ENCODE measurements at places on chromosomes 13 and 19. TPM values are rescaled to one million over a fixed set of nuclear protein-coding genes. Genes with fewer than 3 reads are reported as not detected.

DNA sequence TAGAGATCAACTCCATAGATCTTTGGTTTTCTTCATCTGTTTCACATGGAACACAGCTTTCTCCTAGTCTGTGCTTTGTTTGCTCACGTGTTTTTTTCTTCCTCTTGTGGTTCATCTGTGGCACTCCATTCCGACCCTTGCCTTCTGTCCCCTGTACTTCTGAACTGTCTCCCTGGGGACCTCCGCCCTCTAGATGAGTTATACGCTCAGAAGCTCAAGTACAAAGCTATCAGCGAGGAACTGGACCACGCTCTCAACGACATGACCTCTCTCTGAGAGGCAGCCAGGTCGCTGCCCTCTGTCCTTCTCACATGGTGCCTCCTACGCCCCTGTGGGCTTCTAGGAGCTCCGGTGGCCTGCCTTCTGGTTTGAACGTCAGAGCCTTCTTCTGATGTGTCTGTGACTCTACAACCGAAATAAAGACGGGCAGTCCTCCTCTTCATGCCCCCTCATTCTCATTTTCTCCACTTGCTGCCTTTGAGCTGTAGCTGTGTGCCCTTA lies 16.6 kb upstream of the RAB8A start:
- no peak for DNase-seq

DNA sequence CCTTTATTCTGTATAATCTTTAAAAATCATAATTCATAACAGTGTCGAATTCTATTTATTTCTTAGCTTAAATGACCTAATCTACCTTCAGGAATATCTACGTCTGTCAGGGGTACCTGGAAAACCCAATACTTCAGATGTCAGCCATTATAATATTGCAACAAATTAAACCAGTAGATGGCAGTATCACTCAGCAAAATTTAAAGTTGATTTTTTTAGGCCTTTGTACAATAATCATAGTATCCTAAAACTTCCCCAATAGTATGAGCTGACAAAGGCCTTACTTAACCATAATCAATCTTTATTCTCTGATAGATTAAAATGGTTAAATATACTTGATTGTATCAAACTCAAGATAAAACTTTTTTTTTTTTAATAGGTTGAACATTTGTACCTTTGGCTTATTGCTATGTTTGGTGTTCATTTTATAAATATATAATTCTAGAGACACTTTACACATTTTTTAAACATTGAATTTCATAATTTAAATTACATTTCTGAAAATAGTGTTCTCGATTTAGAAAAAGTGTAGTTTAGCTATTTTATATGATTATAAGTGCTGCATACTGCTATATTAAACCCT lies 830.2 kb upstream of the SPRY2 start:
- DNase-seq = no peak

DNA sequence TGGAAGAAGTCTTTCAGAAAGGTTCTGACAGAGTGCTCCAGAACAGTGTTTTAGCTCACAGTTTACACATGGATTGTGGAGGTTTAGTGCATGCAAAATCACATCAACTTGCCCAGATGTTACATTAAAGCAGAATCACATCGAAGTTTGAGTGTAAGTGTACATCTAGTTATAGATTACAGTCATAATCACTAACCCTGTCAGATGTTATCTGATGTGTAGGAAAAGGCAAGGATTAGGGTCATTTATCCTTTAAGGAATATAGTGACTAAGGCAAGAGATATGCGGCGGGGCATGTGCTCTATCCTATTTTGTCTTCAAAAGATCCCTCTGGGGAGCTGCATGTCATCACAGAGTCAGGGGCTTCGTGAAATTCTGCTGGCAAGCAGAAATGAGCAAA lies 66.9 kb downstream of the CYSLTR2 start:
- no peak for DNase-seq

DNA sequence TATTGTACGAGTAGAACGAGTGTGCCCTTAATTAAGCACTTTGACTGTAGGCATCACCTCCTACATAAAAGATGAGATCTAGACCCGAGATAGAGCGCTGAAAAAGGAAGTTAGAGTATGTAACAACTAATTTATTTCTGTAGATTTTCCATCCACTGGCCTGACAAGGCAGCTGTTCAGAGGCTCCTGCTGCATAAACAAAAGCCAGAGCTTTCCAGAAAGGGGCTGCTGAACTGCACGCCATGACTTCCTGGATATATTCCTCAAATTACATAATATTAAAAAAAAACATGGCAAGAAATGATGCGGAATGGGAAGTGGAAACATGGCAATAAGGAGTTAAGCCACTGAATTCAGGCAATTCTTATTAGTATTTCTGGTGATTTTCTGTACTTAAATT lies 89.7 kb downstream of the AKAP11 start:
- no peak for DNase-seq

DNA sequence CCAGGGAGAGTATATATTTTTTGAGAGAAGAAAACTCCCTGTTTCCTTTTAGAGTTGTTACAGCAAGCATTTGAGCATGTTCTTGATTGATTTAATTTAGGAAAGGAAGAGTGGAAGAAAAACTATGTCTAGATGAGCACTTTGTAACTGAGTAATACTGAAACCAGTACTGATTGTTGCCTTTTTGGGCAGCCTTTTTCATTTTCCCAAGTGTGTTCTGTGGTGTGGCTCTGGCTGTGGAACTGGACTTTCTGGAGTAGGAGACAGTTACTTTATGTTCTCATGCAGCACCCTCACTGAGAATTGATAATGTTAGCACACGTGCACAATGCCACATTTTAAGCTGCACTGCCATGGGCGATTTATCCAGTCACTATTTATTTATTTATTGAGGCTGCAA lies 211.5 kb downstream of the LMO7 start:
- DNase-seq = no peak

DNA sequence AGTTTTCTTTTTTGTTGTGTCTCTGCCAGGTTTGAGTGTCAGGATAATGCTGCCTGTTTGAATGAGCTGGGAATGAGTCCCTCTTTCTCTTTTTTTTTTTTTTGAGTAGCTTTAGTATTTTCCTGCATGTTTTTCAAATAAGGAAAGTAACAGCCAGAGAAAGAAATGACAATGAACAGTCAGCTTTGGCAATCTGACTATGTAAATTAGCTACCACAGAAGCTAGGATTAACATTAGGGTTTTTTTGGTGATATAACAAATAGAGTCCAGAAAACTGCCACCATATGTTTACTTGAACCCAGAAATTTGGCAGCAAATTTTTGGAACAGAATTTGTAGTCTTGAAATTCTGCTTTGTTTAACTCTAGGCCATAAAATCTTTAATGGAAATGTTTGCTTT lies 50.5 kb downstream of the SGCG start:
- DNase-seq = no peak

GRCh38 chr19:48858984-48859710 lies 9.3 kb downstream of the PLEKHA4 start:
- no peak for DNase-seq

DNA sequence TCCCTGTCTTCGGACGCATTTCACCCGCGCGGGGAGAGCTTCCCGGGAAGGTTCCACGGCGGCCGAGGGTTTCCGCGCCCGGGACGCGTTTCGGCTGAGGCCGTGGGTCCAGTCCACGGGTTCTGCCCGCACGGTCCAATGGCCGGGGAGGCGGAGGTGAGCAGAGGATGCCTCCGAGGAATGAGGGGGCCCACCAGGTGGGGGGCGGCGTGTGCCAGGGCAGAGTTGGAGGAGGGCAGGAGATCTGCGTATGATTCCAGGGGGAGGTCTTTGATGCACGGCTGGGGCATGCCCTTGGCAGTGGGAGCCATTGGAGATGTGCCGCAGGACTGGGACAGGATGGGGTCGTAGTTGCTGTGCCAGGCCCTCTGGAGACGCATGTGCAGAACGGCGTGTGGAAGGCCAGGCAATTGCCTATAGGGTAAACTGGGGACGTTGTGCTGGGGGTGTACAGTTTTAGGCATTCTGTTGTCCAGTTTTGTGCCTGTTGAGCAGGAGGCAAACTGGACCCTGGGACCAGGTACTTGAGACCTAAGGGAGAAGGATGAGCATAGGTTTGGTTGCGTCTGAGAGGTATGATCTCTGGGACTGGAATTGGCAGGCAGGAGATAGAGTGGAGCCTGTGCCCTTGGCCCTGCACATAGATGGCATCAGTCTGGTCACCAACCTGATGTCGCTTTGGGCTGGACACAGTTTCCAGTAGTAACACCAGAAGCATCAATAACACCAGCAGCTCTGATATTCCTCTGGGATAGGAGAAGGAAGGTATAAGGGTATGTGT lies 751 bp downstream of the ZNF584 start:
- DNase-seq = no peak

GRCh38 chr19:49718511-49718910 lies 27.6 kb downstream of the CPT1C start:
- no peak for DNase-seq

GRCh38 chr13:52353193-52353592 lies 52.8 kb downstream of the THSD1 start:
- DNase-seq = no peak

DNA sequence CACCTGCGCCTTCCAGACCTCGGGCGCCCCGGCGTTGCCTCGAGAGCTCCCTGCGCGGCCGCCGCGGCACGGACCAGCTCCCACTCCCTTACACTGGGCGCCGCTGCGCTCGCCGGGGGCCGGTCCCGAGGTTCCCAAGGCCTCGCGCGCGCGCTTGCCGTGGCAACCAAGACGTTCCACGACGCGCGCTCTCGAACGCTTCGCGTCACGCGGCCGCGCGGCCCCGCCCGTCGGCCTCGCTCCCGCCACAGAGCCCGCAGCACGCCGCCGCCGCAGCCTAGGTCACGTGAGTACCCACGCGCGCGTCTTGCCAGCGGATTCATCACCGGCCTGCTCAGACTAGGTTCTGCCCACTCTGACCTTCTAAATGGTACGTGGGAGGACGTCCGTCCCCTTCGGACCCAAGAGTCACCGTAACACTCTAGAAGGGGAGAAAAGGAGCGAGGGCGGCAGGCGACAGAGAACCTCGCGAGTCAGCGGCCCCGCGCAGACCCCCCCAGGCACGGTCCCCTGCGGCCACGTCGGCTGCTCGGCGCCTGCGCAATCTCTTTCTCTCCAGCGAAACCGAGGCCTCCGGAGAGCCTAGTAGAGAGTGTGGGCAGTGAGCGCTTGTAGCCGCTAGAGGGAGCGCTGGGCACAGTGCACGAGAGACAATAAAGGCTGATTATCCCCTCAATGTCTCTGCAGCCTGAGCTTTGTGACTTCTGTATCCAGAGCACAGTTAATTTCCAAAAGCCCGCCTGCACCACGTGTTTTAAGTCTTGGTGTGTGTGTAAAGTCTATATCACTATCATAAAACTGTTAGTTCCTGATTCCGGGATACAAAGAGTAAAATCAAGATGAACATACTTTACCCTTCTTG lies at the start of gene SPART:
TSS of gene SPART (minus strand) at position 173 of the 862 bp plus-strand sequence. CDS start 10,564 bp downstream, outside the sequence.
- peak; percentile 66 for DNase-seq

DNA sequence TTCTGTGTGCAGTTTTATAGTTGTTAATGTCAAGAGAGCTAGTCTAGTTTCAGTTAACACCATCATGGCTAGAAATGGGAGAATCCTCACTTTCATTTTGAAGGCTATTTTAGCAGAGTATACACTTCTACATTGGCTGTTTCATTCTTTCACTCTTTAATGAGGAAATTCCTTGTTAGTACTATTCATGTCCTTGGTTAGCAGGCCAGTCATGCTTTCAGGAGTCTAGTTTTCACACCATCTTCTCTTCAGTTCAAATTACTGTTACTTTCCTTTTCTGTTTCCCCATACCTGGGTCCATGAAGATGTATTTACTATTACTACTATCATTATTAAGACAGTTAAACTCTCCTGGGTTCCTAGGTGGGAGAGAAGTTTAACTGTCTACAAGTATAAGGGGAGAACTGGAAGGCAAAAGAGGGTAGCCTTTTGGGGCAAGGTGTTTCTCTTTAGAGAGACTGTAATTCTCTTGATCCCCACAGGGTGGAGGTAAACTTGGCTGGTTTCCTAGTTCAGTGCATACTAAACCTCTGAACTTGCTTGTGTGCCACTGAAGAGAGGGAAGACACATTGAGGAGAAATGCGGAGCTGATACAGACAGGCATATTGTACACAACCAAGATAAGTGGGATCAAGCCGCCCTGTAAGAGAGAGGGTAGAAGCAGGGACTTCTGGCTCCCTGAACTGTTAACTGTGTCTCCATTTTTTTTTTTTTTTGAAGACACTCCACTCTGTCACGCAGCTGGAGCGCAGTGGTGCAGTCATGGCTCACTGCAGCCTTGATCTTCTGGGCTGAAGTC lies 41.3 kb upstream of the IGFL4 start:
- DNase-seq = peak; percentile 36

DNA sequence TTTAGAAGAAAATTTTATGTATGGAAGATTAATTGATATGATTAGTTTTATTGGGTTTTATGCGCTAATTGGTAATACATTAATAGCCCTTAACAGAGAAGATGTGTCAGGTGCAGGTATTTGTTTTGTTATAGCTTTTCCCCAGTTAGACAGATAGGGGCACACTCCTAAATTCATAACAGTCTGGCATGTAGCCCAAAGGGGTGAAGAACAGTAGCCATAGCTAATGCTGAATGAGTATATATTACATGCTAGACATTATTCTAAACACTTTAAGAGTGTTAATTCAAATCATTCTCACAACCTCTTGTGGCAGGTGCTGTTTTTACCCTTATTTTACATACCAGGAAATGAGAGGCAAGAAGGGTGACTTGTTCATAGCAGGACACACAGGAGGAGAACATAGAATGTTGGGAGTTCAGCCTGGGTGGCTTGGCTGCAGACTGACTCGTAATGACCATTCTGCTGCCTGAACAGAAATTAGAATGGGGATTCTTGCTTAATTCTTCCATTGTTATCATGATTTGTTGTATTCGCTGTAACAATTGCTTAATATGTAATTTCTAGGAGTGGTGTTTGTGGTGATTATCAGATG lies 20.1 kb downstream of the PCCA start:
- DNase-seq = no peak

- no peak for DNase-seq
These were observed at the start of gene GJB6 for GRCh38 chr13:20231839-20232555. GJB6 (minus strand) TSS chr13:20232319; CDS start chr13:20223480, 8,839 bp downstream.

DNA sequence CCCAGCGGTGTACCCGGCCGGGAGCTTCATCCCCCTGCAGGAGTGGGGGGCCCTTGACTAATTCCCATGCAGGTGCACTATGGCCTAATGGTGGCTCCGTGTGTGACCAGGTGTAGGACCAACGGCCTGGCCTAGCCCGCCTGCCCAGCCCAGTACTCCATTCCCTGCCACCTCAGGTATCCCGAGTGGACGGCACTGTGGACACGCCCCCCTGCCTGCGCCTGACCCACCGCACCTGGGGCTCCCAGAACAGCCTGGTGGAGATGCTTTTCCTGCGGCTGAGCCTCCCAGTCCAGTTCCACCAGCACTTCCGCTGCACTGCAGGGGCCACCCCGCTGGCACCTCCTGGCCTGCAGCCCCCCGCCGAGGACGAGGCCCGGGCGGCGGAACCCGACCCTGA lies 39.7 kb downstream of the RYR1 start:
- DNase-seq = no peak

GRCh38 chr13:43232873-43233265 lies 209.5 kb downstream of the DNAJC15 start:
- DNase-seq = no peak

ATP1A3 gene
- not detected for total RNA-seq

CD37 gene
- not detected for total RNA-seq

OLFM4 gene
- not detected for total RNA-seq

PCDH17 gene
- total RNA-seq = not detected

ZNF20 gene
- total RNA-seq = 8.6 TPM

ADPRHL1 gene
- total RNA-seq = 16.9 TPM

KIR2DL1 gene
- total RNA-seq = not detected

SULT2B1 gene
- total RNA-seq = 4.4 TPM

HSD11B1L gene
- total RNA-seq = 11.9 TPM

AKAP8L gene
- total RNA-seq = 49.9 TPM

TMEM161A gene
- 41.1 TPM for total RNA-seq

RPS19 gene
- total RNA-seq = 2,593 TPM

DZIP1 gene
- not detected for total RNA-seq

PPM1N gene
- 5.0 TPM for total RNA-seq

TTC9B gene
- 0.59 TPM for total RNA-seq

MISP3 gene
- 6.7 TPM for total RNA-seq

KLK15 gene
- total RNA-seq = not detected

JSRP1 gene
- 1.1 TPM for total RNA-seq
